ENCODE measurements at places on chromosomes 13 and 19. TPM values are rescaled to one million over a fixed set of nuclear protein-coding genes. Genes with fewer than 3 reads are reported as not detected.

- no peak for DNase-seq
These were observed 663 bp upstream of the SMAD9 start for GRCh38 chr13:36920616-36921185.

- DNase-seq: no peak
These were observed 91.6 kb upstream of the SIAH3 start for GRCh38 chr13:45943120-45943519.

DNA sequence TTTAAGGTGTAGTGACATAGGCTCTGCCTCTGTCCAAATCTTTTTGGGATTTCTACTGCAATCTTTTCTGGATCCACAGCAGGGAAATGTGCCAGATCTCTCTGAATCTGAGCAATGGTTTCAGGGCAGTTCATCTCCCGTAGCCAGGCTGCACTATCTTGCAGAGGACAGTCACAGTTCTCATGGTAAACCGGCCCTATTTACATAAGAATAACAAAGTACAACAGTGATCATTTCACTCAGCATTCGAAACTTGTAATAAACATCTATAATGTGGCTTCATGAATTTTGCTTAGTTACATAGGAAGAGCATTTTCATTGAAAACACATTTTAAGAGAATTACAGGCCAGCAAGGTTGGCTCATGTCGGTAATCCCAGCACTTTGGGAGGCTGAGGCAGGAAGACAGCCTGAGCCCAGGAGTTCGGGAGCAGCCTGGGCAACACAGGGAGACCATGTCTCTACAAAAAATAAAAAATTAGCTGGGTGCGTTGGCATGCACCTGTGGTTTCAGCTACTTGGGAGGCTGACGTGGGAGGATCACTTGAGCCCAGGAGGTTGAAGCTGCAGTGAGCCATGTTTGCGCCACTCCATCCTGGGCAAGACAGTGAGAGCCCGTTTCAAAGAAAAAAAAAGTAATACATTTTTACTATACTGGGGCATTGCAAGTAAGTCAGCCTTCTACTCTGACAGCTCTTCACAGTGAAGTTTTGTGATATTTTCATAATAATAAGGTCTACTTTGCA is 5.0 kb downstream of the POGLUT2 start:
- no peak for DNase-seq

DNA sequence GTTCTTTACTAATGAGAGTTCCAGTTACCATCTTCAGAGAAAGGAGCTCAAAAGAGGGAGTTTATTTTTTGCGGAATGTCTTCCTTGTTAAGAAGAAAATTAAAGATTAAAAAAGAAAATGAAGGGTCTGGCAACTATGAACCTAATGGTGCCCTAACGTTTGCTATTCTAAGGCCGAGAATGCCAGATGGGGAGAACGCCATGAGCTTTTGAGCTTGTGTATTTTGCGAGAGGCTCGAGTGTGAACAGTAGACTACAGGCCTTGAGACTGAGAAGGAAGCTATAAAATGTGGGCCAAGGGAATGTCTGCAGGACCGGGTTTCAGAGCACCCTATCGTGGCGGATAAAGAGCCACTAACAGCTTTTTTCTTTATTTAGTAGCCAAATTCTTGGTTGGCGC is 6.7 kb downstream of the FGF14 start:
- DNase-seq: no peak

Gene ZNF382
- 3.5 TPM for total RNA-seq

Gene ZNF83
- total RNA-seq: 43.1 TPM

Gene CDC42EP5
- total RNA-seq: 1.1 TPM

All from RPMI7951 (cell line).